ENCODE measurements at places on chromosomes 1 and 21.

DNA sequence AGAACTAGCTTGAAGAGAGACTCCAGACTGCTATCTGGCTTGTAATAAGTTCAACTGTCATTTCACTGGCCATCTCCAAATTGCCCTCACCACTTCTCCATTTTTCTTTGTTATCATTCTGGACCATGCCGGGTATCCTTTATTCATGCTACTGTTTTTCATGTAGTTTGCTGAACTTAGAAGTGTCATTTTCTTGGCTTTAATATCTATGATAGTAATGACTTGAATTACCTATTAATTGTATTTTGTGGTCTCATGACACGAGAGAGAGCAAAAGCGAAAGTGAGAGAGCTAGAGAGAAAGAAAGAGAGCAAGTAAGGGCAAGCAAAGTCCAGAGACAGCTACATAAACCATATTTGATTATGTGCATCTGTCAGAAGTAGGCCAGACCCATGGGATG is 184.9 kb upstream of the ATP1B1 start:
- no peak for DNase-seq

DNA sequence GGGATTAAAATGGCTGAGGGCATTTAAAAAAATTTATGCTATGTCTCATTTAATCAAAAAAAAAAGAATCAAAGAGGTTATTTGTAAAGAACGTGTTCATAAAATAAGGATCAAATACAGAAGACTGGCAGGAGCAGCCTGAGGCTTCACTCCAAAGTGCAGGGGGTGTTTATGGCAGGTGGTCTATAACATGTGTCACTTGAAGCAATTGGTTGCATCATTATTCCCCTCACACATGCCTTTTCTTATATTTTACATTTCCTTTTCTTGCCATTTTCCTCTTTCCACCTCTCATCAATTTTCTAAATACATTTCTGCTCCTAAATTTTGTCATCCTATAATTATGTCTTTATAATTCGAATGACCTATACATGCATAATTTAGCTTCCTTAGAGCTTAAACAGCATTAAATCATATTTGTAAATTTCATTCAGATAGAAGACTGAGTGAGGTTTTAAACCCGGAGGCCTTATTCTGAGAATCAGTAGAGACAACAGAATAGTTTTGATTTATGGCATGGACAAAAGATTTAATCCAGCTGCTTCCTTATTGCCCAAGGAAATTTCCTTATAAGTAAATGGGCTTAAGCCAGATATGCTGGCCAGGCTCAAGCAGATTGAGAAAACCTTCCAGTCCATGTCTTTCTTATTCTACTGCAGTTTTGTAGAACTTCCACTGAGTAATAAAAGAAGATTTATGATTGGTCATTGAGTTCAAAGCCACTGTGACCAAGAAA is 322.8 kb downstream of the TGFB2 start:
- DNase-seq: no peak

DNA sequence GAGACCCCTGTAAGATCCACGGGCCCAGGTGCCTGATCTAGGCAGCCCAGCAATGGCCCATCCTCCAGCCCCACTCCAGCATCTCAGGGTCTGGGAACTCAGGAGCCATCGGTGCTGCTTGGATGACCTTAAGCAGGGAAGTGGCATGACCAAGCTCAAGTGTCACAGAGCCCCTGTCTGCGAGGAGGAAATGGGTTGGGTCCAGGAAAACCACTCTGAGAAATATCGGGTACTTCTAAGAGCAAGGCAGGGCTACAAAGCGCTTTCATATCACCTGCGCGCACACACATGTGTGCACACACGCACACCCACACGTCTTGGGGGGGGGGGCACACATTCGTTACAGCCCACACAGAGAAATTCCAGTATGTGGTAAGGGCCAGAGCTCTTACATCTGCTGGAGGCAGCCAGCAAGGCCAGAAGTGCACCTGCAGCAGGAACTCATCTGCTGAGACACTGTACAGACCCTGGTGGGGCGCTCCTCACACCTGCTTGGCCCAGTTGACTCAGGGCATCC is 32.6 kb upstream of the SPOCD1 start:
- DNase-seq: peak; percentile 96

GRCh38 chr1:17521946-17522612 is 17.4 kb upstream of the ARHGEF10L start:
- no peak for DNase-seq

DNA sequence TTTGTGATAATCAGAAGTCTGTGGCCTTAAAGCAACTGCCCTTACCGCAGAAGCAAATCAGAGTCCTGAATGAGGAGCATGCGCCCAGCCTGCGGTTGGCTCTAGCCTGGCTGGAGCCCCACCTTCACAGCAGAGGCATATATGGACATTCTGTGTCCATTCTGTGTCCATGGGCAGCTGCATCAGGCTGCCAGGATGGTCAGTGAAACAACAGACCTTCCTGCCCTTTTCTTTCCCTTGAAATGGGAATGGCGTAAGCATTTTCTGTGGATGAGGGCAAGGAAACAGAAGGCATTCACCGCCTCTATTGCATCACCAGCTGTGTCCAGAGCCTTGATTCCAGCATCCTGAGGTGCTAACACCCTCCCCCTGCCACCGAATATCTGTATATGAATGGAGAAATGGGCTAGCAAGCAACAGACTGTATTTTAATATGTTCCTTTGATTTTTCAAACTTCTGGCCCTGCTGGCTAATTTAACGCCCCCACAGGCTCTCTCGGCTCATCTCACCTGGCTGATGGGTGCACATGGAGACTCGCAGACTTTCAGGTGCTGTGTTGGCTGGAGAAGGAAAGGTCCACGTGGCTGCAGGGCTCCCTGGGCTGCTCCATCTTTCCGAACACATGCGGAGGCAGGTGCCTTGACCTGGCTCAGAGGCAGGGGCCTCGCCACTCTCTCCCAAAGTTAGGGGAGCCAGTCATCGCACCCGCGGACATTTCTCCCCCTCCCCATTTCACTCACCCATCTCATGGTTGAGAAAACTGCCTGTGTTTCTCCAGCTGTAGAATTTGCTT is 159.2 kb downstream of the GALNT2 start:
- DNase-seq: no peak

- DNase-seq: peak; percentile 23
Observed at GRCh38 chr1:169348383-169349036, 19.1 kb downstream of the NME7 start.

DNA sequence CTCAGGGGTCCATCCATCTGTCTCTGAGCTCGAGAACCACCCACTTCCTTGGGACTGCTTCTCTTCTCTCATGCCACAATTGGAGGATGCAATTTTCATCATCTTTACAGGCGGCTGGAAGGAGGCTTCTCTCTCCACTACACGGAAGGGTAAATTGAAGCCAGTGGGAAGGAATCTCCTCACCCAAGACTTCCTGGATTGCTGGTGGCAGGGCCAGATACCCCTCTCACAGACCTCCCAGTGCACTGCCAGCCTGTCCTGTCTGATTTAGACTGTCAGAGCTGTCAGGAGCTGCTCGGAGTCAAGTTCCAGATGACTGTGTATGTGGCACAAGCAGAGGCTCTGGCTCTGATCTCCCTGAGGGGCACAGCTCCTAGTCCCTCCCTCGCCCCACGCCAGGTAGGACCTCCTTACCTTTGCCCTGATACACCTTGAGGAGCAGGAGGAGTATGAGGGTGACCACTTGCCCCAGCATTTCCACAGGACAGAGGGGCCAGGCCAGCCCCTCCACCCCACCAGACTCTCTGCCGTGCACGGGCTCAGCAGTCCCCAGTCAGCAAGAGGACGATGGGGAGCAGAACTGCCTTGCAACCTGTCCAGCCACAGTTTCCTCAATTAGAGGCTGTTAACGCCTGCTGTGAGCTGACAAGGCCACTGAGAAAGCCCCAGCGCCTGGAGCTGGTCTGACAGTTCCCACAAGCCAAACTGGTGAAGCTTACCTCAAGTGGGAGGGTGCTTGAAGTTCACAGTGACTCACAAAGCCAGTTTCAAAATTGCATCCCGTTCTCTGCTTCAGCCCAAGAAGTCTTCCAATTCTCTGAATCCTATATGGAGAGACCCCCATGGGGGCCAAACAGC is at the start of gene CD244:
CD244 (minus strand) TSS at position 685 of the 858 bp plus-strand sequence; CDS start at position 475, 210 bp downstream.
- no peak for DNase-seq

DNA sequence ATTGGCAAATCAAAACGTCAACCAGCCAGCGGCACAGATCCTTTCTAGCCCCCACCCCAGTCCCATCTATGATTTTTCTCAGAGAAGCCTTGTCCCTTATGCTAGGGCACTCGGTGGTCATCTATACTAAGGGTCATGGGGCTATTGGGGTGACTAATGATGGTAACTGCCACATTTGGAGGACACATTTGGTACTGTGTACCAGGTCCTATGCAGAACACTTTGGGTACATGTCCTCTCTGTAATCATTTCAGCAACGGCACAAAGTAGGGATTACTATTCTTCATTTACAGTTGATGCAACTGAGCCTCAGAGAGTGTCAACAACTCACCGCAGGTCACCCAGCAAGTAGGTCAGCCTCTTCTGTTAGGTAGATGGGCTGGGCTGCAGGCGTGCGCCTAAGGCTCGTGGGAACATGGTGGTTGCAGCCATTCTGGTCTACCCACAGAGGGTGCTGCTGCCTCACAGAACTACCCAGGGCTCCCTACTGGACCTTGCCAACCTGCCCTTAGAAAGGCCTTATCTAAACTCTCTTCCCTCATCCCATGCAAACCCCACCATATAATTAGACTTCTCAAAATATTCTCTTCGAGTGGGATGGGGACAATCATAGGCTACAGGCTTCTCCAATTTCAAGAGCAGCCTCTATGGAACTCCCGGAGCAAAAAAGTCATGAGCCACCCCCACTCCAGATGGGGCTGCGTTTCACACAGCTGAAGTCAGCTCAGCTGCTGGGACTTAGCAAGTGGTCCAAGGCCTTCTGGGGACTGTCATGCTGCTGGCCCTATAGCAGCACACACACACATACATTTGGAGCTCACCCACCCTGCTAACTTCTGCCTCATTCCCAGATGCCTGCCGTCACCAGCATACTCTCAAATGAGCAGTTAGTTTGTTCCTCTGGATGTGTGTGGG is 5.8 kb upstream of the SDHB start:
- DNase-seq: peak; percentile 35

- DNase-seq: no peak
Observed at GRCh38 chr21:32181457-32181856, 97.4 kb downstream of the MIS18A start.

GRCh38 chr1:23562137-23562876 is 3.0 kb upstream of the ID3 start:
- DNase-seq: peak; percentile 97

GRCh38 chr1:27531959-27532685 is 42.2 kb upstream of the WASF2 start:
- no peak for DNase-seq

DNA sequence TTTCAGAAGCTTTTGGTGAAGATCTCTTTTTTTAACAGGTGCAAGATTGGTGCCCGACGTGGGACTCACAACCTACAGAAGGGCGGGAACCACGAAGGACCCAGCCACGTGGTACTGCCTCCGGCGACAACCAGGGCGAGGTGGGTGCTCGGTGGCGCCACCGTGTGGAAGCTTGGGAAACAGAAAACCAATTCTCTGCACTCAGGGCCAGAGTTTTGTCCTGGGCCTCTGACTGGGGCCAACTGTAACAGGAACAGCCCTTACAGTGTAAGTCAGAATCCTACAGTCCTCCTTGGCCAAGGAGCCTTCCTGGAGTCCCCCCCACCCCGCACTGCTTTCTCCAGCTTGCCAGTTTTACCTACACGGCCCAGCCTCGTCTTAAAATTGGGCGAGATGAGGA is 11.6 kb upstream of the S100A7A start:
- no peak for DNase-seq

- no peak for DNase-seq
Observed at GRCh38 chr1:167938080-167938636, 1.3 kb upstream of the MPC2 start.

- DNase-seq: no peak
Observed at GRCh38 chr1:207822124-207822601, 70.3 kb downstream of the CD46 start.

DNA sequence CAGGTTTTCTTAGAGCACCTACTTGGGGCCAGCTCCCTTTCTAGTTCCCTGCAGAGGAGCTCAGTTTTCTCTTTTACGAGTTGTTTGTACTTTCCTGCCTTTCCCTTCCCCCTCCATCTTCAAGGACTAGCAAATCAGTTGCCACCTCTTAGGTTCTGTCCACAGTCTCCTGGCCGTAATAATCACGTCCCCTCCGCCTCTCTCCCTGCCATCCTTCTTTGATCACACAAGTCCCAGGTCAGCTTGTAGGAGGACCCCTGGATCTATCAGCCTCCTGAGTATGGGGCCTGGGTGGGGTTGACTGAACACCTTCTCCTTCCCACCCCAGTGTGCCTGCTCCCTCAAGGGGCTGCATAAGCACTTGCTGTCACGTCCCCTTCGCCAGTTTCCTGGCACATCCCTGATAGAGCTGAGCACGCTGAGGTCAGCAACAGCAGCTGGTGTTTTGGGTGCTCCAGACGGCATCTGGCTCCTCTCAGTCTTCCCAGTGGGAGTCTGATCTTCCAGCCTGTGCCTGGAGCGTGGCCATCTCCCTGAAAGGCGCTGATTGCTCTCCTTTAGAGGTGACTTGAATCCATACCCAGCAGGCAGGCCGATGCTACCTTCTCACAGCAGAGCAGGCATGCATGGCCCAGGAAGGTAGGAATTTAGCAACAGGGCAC is 216.1 kb upstream of the TMEM51 start:
- DNase-seq: peak; percentile 76

DNA sequence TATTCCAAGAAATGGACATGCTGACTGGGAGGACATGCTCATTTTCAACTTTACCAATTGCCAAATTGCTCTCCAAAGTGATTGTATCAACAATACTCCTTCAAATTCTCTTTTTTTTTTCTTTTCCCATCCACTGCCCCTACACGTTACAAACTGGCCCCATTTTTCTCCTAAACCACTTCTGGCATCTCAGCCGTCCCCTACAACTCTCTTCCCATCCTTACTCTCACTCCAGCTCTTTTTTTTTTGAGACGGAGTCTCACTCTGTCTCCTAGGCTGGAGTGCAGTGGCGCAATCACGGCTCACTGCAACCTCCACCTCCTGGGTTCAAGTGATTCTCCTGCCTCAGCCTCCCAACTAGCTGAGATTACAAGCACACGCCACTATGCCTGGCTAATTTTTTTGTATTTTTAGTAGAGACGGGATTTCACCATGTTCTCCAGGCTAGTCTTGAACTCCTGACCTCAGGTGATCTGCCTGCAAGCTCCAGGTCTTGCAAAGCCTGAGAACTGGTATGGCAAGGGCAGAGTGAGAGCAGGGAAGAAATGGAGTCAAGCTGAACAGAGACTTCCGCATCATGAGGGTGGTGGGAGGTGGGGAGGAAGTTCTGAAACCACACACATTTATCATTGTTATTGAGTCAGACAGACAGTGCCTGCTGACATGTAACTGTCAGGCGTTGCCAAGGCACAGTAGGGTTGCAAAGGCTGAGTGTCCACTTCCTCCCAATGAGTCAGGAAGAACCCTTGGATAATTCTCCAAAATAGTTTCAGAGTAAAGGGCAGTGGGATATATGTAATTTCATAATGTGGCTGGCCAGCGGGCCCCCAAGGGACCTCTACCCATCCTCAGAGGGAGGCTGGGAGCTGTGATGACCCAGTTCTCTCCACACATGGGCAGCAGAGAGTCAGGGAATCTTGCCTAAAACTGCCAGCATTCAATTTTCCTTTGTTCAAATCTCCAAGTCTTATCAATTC is 17.4 kb downstream of the CELA3A start:
- no peak for DNase-seq

All from DMS79 (cell line).